Suppressor macrophage treated with lipopolysaccharide for 1 hour (primary cell): ENCODE measurements at places on chromosomes 11 and 22.

DNA sequence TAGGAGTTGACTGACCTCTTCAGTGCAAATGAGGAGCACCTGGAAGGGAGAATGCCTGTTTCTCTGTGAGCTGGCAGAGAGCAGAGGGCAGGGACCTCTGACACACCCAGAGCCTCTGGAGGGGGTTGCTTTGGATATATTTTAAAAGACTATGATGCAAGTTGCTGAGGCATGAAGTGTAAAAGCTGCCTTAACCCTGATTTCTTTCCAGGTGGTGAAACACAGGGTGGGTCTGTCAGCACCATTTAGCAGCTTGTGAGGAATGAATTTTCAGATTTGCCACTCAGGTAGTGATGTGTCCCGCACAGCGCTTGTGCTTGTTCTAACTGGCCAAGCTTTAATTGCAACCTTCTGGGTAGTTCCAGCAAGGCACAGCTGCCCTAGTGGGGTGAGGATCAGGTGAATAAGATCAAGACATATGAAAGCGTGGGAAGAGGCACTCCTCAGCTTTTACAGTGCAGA, 90.2 kb downstream of the SWAP70 start:
- DNase-seq = no peak

- DNase-seq = no peak
Measured at GRCh38 chr11:125253289-125253688, 88.7 kb downstream of the PKNOX2 start.

GRCh38 chr11:65962141-65962564, 619 bp downstream of the SART1 start:
- no peak for DNase-seq

DNA sequence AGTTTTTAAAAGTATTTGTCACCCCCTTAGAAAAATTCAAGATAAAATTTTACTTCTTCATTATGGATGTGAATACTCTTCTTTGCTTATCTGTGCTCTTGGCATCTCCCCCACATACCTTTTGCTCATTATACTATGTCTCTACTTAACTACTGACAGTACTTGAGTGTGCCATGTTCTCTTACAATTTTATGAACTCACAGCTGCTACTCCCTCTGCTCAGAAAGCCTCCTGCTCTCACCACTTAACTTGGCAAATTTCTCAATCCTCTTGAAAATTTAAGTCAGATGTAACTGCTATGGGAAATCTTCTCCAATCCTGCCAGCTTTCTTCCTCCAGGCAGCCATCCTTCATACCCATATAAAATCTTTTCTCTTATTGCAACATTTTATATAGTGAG, 163.4 kb downstream of the CNTN5 start:
- DNase-seq = no peak

DNA sequence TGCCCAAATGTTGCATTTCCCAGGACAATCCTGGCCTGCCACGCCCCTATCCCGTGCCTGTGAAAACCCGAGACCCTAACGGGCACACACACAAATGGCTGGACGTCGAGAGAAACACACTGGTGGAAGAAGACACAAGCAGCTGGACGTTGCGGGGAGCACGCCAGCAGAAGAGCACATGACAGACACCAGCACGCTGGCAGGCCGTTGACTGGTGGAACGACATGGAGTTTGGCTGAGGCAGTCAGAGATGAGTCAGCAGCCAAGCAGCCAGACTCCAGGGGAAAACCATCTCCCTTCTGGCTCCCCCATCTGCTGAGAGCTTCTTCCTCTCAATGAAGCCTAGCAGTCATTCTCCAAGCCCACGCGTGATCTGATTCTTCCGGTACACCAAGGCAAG, 606.7 kb upstream of the LRRC4C start:
- DNase-seq = no peak

GRCh38 chr22:46525389-46526243, 11.8 kb downstream of the CELSR1 start:
- DNase-seq = no peak

GRCh38 chr11:27945348-27945747, 162.6 kb downstream of the KIF18A start:
- no peak for DNase-seq

GRCh38 chr11:61602775-61603569, 22.1 kb upstream of the SYT7 start:
- no peak for DNase-seq

DNA sequence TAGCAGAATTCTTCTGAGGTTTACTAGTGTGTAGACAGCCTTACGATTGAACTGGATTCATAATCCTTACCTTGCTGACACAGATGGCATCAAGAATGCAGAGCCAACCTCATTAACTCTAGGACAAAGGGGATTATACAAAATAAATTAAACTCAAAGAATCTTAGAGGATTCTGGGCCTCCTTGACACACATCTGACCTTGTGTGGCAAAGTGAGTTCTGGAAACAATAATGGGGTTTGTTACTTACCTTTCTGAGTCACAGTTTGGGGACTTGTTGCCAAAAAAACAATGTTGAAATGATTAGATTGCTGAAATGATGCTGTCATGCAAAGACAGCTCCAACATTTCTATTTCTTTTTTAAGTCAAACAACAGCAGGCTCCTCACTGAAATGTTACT, 179.1 kb upstream of the ISX start:
- DNase-seq = no peak

GRCh38 chr11:71454470-71455113, 1.6 kb downstream of the NADSYN1 start:
- DNase-seq = no peak

DNA sequence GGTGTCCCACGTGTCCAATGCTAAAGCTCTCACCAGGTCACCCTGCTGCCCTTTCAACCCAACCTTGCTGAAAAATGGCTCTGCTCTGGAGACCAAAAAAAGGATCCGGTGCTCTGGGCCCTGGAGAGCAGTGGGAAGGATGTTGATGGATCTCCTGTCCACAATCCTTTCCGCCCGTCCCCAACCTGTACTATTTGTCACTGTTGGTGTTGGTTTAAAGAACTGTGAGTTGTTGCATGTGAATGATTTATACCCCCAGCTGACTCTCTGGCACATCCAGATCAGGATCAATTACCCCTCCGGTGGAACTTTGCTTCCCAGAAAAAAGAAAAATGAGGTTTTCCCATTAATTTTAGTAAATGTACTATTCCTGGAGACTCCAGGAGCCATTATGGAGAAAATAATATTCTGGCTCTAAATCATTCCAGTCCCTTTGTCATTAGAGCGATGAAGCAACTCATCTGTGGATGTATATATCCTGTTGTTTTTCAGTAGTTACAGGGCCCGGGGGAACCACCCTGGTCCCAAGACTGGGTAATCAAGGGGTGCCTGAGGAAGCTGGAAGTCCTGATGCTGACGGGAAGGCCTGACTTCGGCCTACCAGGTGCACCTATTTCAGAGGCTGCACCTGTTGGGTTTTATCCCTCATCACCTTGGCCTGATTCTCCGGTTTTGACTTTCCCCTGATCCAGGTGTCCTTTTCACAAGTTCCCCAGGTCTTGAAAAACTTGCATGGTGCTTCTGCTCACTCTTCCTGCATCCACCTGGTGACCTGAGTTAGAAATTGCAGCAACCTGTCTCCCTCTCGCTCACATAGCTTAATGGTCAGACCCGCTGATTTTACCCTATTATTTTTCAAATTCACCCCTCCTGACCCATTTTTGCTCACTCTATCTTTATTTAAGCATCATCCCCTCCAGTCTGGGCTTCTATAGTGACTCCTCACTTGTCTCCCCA, 209.2 kb upstream of the SEZ6L start:
- DNase-seq = no peak

- DNase-seq = no peak
Measured at GRCh38 chr11:46894961-46895360, 23.4 kb downstream of the LRP4 start.

DNA sequence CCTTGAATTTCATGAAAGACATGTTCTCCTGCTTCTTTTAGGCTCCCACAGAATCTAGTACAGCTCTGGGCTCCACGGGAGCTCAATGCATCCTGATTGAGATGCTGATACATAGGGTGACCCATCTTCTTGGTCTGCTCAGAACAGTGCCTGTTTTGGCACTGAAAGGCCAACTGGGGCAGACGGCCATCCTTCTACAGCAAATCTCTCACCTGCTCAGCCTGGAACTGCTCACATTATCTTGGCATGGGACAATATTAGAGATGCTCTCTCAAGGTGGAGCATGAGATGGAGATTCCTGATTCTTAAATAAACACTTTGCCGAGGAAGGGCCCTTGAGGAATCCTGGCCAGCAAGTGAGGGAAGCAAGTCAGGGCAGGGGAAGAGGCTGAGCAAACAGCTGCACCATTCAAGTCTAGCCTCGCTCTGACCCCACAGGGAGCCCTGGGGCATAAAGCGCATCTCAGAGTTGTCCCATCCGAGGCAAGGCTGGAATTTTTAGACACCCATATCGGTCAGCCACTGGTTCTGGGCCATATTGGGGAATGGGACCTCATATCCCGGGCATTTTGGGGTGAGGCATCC, 58.4 kb upstream of the CSNK2A3 start:
- DNase-seq = no peak

DNA sequence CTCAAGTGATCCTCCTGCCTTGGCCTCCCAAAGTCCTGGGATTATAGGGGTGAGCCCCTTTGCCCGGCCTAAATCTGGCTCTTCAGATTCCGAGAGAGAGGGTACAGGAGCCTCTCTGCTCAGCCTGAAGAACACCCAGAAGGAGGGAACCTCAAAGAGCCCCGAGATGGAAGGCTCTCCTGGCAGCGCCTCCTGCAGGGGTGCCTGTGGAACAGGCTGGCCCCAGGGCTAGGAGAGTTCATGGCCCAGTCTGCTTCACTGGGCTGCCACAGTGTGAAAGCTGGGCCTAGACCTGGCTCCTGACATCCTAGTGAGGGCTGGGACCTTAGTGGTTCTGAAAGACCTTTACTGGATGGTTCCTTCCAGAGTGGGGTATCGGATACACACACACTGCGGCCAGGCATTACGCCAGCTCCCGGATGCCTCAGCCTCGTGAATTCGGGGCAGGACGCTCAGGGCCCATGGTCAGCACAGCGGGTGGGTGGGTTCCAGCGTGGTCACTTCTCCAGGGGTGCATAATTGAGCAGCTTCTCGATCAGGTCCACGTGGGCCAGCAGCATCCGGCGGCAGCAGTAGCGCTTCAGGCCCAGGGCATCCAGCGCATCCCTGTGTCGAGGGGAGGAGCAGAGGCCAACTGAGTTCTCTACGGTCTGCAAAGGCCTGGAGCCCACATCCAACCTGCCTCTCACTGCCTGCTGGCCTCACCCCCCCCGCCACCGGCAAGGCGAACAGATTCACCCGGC, 2.3 kb downstream of the POLR2L start:
- DNase-seq = no peak

DNA sequence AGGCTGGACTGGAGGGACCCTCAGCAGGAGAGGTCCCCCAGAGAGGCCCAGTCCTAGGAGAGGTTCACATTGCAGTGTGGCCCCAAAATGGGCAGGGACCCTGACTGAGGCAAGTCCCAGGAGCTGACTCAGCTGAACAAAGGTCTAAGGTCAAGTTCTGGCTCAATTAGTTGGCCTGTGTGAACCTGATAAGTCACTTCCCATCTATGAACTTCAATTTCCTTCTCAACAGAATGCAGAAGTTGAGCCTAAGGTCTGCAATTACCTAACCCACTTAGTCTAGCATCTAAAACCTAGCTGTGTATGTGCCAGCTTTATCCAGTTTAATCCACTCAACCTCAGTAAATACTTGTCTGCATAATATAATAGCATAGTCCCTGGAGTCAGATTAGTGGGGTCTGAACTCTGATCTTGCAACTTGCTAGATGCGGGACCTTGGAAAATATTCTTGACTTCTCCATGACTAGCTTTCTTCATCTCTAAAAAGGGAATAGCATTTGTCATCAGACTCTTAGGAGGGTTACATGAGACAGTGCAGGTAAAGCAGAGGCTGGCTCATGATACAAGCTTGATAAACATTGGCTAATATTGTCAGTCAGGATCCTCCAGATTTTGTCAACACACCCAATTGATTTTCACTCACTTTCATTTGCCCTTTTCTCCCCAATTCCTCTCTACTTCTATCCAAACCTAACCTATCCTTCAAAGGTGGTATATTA, 465.5 kb downstream of the INSC start:
- DNase-seq = peak; percentile 29

- DNase-seq = peak; percentile 37
Measured at GRCh38 chr22:49712195-49712791, 115.4 kb downstream of the BRD1 start.

- DNase-seq = peak; percentile 22
Measured at GRCh38 chr11:11992257-11993212, 15.9 kb downstream of the DKK3 start.

- DNase-seq = peak; percentile 62
Measured at GRCh38 chr11:128573638-128574037, 13.7 kb downstream of the ETS1 start.

GRCh38 chr11:27972522-27973170, 135.3 kb downstream of the KIF18A start:
- DNase-seq = no peak

DNA sequence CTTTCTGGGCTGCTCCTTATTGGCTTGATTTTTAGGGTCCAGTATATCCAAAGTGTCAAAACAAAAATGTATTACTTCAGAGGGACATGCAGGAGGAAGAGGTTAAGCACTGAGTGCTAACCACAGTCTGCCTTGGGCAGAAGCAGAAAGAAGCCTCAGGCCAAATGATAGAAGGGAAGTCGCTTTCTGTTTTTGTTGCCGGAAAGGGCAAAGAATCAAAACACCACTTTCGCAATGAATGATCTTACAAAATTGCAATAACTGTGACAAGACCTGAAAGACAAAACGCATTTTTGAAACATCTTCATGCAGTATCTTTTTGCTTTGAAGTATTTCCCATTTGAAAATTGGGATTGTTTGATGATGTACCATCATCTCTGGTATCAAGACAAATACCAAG, 70.1 kb upstream of the PICALM start:
- peak; percentile 92 for DNase-seq

DNA sequence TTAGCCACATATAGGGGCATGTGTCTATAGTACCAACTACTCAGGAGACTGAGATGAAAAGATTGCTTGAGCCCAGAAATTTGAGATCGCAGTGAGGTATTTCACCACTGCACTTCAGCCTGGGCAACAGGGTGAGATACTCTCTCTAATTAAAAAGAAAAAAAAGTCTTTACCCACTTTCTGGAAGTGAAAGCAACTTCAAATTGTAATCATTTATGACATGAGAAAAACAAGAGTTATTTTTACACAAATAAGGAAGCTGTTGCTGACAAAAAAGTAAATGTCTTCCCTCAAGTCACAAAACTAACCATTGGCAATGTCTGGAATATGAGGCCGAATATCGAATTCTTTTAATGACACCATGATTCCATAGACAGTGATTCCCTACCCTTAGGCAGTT, 71.4 kb downstream of the GLYATL1 start:
- peak; percentile 59 for DNase-seq

GRCh38 chr11:58641803-58642581, 19.5 kb downstream of the CNTF start:
- DNase-seq = no peak

- DNase-seq = peak; percentile 97
Measured at GRCh38 chr11:57424792-57425564, 1.9 kb downstream of the SLC43A3 start.

GRCh38 chr11:132898021-132898420, 634.3 kb downstream of the OPCML start:
- DNase-seq = no peak

GRCh38 chr11:82796998-82797961, 63.6 kb upstream of the FAM181B start:
- no peak for DNase-seq
